ENCODE measurements at places on chromosomes 1 and 21. TPM values are rescaled to one million over a fixed set of nuclear protein-coding genes. Genes with fewer than 3 reads are reported as not detected.

GRCh38 chr1:166127003-166127402 lies 39.8 kb downstream of the FAM78B start:
- no peak for DNase-seq

Gene EFHD2
- total RNA-seq = 54.6 TPM

GRCh38 chr1:18735224-18735997 lies 104.8 kb downstream of the PAX7 start:
- DNase-seq = no peak

- DNase-seq = no peak
These were observed 411.8 kb downstream of the PLPP3 start for GRCh38 chr1:56167596-56167995.

GRCh38 chr1:240619906-240620621 lies 8.1 kb upstream of the GREM2 start:
- DNase-seq = no peak

Data from kidney epithelial cell (primary cell).